Myometrial cell (primary cell): ENCODE measurements at places on chromosomes 2 and 18. TPM values are rescaled to one million over a fixed set of nuclear protein-coding genes. Genes with fewer than 3 reads are reported as not detected.

The KCNE4 gene
- under 0.01 and 0.18 TPM in 2 replicates for total RNA-seq

The SMYD1 gene
- total RNA-seq: not detected in 2 replicates

The CTAGE1 gene
- not detected in 2 replicates for total RNA-seq

The EIF2AK2 gene
- total RNA-seq: 15.6 and 27.6 TPM in 2 replicates

The GMCL1 gene
- total RNA-seq: 10.6 and 11.0 TPM in 2 replicates

The RNF125 gene
- total RNA-seq: 0.86 and 1.1 TPM in 2 replicates

The CENPA gene
- total RNA-seq: 14.5 and 16.1 TPM in 2 replicates
